ENCODE measurements at places on chromosomes 5 and 9. TPM values are rescaled to one million over a fixed set of nuclear protein-coding genes. Genes with fewer than 3 reads are reported as not detected.
A peak's percentile ranks its signal among the peaks of the same experiment; 100 is the strongest.

Gene SPATA6L
- total RNA-seq: 1.3 TPM

Gene DCP2
- 38.3 TPM for total RNA-seq

Gene ACTBL2
- total RNA-seq: 0.11 TPM

DNA sequence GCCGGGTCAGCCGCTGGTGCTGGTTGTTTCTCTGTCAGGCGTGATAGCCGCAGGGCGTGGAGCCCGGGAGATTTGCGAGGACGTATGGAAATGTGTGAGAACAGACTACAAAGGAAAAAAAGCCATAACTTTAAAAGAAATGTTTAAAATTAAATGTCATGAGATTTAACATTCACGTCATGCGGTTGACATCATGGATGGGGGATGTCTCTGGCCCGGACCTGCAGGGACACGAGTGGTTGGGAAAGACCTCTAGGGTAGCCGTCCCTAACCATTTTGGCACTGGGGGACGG is 643 bp upstream of the RNF130 start:
- no peak for DNase-seq

Gene NIPAL4
- total RNA-seq: not detected

- no peak for DNase-seq
These were observed 447.7 kb downstream of the KIF4B start for GRCh38 chr5:155461304-155461703.

DNA sequence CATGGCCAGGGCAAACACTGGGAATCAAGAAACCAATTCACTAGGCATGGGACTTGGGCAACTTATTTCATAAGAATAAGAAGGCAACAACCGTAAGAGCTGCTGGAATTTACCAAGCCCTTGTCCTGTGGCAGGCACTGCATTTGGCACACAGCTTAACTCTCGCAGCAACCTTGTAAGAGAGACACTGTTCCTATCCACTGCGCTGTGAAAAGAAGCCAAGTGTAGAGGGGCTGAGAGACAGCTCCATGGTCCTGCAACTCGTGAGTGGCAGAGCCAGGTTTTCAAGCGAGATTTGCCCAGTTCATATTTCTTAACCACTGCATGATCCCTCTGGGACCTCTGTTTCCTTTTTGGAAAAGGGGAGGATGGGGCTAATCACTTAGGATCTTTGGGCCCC is 129.3 kb upstream of the STC2 start:
- no peak for DNase-seq

GRCh38 chr5:180026320-180026719 is 45.2 kb downstream of the RNF130 start:
- DNase-seq: peak; percentile 95

DNA sequence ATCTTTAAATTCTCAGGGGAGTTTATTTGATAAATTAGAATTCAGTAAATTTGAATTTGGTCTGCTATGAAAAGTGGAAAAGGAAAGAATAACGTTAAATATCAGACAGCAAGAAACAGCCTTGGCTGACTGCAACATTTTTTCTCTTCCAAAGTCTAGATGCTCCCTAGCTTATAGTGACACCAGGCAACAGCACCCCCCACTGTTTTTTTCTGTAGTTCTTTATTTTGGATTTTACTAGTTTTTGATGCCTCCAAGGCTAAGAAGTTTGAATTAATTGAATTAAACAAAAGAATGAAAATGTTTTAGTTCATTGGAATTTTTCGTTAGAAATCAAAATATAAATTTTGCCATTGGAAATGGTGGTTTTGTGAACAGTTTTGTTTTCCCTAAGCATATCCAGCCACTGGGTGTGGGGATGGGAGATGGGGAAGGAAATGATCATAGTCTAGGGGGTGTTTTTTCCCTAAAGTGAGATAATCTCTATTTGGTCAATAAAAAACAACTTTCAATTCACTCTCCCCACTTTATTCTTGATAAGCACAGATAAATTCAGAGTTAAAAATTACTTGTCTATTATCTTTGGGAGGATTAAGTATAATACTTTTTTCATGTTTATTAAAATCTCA is 199.3 kb upstream of the CD180 start:
- DNase-seq: peak; percentile 26

GRCh38 chr5:9198394-9198793 is 347.5 kb downstream of the SEMA5A start:
- no peak for DNase-seq

DNA sequence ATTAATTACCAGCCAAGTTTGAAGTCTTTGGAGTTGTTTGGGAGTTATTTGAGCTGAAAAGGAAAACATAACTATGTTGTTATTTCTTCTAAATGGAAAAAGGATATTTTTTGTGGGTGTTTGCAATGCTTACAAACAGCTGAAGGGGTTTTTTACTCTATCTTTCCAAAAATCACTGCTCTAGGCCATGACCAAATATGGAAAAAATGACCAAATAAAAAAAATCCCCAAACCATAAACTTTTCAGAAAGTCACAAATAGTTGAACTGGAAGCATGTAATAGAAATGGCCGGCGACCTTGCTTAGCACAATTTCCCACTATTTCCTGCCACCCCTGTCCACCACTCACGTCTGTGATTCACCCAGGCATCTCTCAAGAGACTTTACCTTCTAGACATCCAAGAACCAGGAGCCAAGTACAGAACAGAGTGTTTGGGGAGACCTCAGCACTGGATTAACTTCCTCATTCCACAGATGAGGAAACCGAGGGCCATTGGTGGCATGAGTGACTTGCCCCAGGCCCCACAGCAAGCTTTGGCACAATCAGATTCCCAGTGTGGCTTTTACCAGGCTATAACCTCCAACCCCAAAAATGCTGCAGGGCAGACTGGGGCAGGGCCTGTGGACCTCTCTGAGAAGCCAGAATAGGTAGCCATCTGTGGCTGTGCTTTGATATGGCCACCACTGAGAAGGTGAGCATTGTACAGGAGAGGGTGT is 84.5 kb downstream of the NRG2 start:
- no peak for DNase-seq

DNA sequence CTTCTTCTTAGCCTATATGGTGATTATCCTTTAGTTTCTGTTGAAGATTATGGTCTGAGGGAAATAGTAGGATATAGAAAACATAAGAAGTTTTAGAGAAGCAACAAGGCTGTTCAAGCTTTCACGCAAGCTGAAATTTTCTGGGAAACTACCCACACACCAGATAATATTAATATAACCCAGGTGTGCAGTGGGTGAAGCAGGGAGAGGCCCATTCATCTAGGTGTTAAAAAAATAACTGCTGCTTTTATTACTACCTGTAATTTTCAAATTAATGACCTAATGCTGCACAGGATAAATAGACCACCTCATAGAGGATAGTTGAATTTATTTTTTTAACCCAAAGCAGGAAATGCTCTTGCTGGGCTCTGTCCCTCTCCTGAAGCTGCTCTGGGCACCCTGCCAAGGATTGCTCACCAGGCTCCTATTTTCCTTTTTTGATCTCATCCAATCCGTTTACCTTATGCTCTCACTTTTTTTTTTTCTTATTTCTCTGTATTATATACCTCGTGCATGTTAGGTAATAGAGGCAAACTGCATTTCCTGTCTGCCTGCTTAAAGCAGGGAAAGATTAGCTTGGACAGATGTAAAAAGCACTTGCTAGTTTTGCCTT is 124.3 kb upstream of the SLC12A2 start:
- peak; percentile 19 for DNase-seq

Gene SOHLH1
- total RNA-seq: 0.27 TPM

Gene PPP2R2B
- not detected for total RNA-seq

Gene NDUFS4
- total RNA-seq: 123 TPM

DNA sequence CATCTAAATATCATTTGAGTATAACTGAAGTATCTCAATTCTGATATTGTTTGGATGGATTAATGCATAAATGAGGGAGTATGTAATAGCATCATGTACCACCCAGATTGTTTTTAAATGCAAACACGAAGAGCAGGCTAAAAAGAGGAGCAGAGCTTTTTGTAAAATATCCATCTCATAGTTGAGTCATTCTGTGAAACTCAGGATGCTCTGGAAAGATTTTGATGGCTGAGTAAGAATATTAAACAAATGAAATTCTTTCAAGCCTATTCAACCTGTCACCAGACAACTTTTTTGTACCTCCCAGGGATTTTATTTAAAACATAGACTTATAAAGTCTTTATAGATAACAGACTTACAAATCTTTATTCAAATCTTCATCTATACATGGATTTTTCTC is 625.9 kb downstream of the TLE4 start:
- DNase-seq: no peak

DNA sequence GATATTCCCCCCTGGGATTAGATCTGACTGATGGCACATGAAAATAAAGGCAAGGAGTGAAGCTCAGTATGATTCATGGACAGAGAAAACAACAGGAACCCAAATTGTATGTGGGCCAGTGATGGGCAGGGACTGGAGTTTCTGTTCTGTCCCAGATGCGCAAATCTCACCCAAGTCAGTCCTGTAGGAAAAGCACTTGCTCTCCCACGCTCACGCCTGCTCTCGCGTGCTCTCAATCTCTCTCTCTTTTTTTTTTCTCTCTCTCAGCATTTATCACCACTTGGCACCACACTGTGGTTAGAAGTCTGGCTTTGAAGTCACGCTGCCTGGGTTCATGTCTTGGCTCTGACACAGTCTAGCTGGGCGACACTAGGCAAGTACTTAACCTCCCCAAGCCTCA is 106.5 kb upstream of the LRRTM2 start:
- DNase-seq: no peak

- DNase-seq: no peak
These were observed 192.6 kb downstream of the TLE4 start for GRCh38 chr9:79764374-79764773.

GRCh38 chr9:124973807-124974206 is 32.9 kb upstream of the GOLGA1 start:
- DNase-seq: no peak

DNA sequence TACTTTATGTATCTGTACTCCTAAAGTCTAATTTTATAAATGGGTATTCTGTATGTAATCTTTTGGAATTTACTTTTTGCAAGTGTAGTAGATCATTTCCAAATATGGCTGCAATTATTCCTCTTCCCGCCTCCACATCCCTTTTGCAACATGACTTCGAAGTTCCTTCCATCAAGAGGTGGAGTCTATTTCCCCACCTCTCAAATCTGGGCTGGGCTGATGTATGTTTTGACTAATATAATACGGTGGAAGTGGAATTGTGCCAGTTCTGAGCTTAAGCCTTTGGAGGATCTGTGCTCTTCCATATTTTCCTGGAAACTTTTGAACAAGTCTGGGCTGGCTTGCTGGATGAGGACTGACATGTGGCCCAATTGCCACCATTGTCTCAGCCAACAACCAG is 155.9 kb downstream of the FGF18 start:
- DNase-seq: no peak

DNA sequence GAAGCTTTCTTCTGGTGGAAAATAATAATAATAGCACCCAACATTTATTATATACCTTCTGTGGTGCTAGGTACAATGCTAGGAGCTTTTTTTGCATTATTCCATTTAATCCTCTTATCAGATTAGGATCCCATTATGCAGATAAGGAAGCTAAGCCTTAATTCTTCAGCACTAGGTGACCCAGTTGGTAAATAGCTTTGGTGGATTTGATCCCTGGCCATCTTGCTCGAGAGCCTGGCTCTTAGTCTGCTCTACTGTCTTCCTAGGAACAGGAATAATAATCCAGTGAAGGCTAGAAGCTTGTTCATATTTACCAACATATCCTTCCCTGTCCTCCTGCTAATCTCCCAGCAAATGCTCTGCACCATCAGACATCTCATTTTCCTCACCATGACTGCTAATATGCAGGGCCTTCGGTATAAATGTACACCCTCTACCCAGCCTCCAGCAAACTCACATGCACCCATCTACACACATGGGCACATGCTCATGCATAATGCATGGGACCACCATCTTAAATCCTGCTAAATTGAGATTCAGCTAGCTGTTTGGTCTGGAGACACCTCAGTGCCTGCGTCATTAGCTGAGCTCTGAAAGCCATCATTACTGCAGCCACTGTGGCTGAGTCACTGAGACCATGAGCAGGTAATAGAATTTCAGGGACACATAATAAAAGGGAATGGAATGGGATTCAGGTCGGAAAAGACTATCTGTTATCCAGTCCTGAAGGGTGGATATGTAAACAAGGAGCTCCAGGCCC is 87.5 kb downstream of the TRIM32 start:
- DNase-seq: no peak

- DNase-seq: no peak
These were observed 126.0 kb downstream of the NR3C1 start for GRCh38 chr5:143277536-143277935.

GRCh38 chr9:131815970-131816873 is 76.3 kb upstream of the RAPGEF1 start:
- peak; percentile 28 for DNase-seq

DNA sequence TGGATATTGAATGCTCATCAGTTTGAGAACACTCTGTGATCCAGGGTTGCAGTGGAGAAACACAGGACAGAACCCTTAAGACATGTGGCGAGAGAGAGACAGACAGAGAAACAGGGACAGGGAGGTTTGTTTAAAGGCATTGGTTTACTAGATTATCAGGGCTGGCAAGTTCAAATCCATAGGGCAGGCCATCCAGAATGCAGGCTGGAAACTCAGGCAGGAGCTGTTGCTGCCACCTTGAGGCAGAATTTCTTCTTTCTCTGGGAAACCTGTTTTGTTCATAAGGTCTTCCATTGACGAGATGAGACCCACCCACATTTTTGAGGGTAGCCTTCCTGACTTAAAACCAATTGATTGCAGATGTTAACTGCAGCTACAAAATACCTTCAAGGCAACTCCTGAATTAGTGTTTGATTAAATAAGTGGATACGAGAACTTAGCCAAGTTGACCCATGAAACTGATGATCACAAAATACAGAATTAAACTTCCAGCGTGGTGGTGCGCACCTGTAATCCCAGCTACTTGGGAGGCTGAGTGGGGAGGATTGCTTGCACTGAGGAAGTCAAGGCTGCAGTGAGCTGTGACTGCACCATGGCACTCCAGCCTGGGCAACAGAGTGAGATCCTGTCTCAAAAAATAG is 55.9 kb downstream of the NSUN2 start:
- DNase-seq: peak; percentile 86

GRCh38 chr5:60633341-60633740 is 66.6 kb downstream of the DEPDC1B start:
- no peak for DNase-seq

Gene CEL
- 0.11 TPM for total RNA-seq

- peak; percentile 81 for DNase-seq
These were observed 25.0 kb downstream of the SH3TC2 start for GRCh38 chr5:149037817-149038216.

- DNase-seq: no peak
These were observed 5.4 kb downstream of the GOLM1 start for GRCh38 chr9:86093788-86094555.

GRCh38 chr5:179121667-179122111 is 61.5 kb downstream of the ZNF354C start:
- no peak for DNase-seq
